ENCODE measurements at places on chromosomes 11 and 22.

GRCh38 chr22:41401781-41402648 lies 20.3 kb downstream of the TEF start:
- no peak for DNase-seq

GRCh38 chr11:134371436-134372185 lies 39.8 kb downstream of the GLB1L2 start:
- DNase-seq, result no peak

- no peak for DNase-seq
Measured at GRCh38 chr22:31920306-31920705, 24.0 kb upstream of the YWHAH start.

GRCh38 chr11:110349138-110349996 lies 53.0 kb upstream of the RDX start:
- no peak for DNase-seq

- no peak for DNase-seq
Measured at GRCh38 chr11:66339162-66339675, 3.0 kb upstream of the RIN1 start.

Data from left kidney (tissue), 8 donors.